ENCODE measurements at places on chromosomes 6 and 20.
A peak's percentile ranks its signal among the peaks of the same experiment; 100 is the strongest.

- DNase-seq = peak; percentile 89
Observed at GRCh38 chr6:5996714-5997419, 9.9 kb downstream of the NRN1 start.

GRCh38 chr6:42724825-42725224, 2.4 kb upstream of the PRPH2 start:
- DNase-seq = no peak

GRCh38 chr20:3980260-3981131, 34.9 kb downstream of the RNF24 start:
- DNase-seq = no peak

- DNase-seq = no peak
Observed at GRCh38 chr20:32455171-32455900, 97.2 kb downstream of the ASXL1 start.

DNA sequence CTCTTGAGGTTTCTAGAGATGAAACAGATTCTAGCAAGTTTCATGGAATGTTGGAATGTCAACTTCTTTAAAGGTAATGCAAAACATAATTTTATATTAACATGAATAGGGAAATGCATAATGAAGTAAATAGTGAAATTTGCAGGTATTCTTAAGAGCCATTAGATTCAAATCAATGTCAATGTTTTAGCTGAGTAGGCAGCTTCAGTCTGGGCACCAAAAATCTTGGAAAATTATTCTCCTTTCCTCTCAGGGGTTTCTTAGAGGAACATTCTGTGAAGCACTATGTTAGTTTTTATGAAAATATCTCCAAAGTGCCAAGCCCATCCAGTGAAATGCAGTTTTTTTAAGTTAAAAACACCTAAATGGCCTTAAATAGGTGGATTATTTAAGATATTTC, 300.8 kb downstream of the PAX1 start:
- DNase-seq = no peak

GRCh38 chr20:3350422-3350821, 57.0 kb downstream of the DNAAF9 start:
- no peak for DNase-seq

DNA sequence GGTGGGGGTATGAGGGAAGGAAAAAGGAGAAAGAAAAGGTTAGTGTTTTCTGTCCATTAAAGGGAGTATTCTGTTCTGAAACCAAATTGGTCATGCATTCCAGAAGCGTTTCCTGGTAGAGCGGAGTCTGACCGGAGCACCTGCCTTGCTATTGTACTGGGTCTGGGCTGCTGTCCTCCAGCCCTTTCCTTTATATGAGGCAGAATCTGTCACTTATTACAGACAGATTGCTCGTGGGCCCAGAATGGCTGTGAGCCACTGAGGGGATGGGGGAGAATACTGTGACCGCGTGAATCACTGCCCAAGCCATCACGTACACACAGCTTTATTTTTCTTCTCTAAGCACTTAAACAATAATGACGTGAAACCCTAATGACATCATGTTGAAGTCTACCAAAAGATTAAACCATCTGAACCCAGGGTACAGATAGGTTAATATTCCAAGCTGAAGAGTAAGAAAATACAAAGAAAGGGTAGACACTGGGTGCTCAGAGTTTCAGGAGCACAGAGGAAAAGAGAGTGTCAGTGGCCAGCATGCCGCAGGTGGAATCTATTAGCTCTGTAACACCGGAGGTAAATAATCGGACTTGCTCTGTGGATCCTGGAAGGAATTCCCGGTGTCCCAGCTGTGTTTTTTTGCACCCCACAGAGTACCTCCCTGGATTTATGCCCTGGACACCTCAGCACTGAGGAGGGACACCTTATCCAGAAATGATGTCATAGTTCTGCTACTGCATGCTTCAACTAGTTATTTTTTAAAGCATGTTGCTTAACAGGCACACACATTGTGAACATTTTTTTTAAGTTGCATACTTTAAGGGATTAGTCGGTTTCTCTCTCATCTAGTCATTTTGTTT, 573.3 kb downstream of the PKHD1 start:
- DNase-seq = no peak

DNA sequence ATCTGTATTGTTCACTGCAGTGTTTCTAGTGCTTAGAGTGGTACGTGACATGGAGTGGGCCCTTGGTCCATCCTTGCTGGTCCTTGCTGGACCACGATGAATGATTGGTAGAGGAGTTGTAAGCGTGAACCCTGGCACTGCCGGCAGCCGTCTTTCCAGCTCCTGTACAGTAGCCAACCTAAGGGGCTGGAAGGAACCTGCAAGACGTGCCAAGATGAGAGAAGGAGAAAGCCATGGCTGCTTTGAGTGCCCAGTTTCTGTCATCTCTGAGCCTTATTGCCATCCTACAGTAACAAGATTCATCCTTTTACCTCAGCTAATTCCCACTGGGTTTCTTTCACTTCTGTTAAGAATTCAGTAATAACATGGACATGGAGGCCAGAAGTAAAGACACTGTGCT, 5.9 kb downstream of the DHX35 start:
- DNase-seq = no peak

- no peak for DNase-seq
Observed at GRCh38 chr20:38094373-38094891, 60.9 kb downstream of the RPRD1B start.

- DNase-seq = no peak
Observed at GRCh38 chr6:169230946-169231789, 22.5 kb downstream of the THBS2 start.

GRCh38 chr6:93919365-93919764, 500.0 kb upstream of the EPHA7 start:
- DNase-seq = no peak

DNA sequence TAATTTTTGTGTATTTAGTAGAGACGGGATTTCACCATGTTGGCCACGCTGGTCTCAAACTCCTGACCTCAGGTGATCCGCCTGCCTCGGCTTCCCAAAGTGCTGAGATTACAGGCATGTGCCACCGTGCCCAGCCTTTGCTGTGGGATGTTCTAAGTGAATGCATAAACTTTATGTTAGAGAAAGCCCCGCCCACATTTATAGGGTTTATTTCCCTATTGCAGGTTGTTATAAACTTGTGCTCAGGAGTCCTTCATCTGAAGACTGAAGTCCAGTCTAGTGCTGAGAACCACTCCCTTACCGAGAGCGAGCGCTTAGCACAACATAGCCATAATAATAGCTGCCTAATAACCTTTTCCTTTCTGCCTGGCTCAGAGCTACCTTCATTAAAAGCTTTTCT, 75.4 kb upstream of the ZNF217 start:
- no peak for DNase-seq
